ENCODE measurements at places on chromosomes 11 and 22. TPM values are rescaled to one million over a fixed set of nuclear protein-coding genes. Genes with fewer than 3 reads are reported as not detected.

NRIP3 gene
- 24.9 TPM for total RNA-seq

DNAJB13 gene
- total RNA-seq = not detected

MPPED1 gene
- 526 TPM for total RNA-seq

PLXNB2 gene
- 44.4 TPM for total RNA-seq

MAP4K2 gene
- total RNA-seq = 7.3 TPM

OTOG gene
- under 0.01 TPM for total RNA-seq

TRMT2A gene
- total RNA-seq = 28.9 TPM

MAJIN gene
- not detected for total RNA-seq

SYT8 gene
- not detected for total RNA-seq

PNPLA5 gene
- under 0.01 TPM for total RNA-seq

FAM227A gene
- 4.9 TPM for total RNA-seq

TMEM45B gene
- total RNA-seq = 0.41 TPM

TBX1 gene
- total RNA-seq = not detected

OR8D1 gene
- not detected for total RNA-seq

SCO2 gene
- 0.82 TPM for total RNA-seq

RPUSD4 gene
- total RNA-seq = 36.3 TPM

BTG4 gene
- total RNA-seq = not detected

KCTD14 gene
- 0.82 TPM for total RNA-seq

NEFH gene
- total RNA-seq = 0.41 TPM

NR1H3 gene
- total RNA-seq = 8.2 TPM

GAB4 gene
- total RNA-seq = not detected

OR51B2 gene
- 0.41 TPM for total RNA-seq

KRTAP5-10 gene
- total RNA-seq = not detected

C11orf97 gene
- not detected for total RNA-seq

LIN7C gene
- 342 TPM for total RNA-seq

RFPL2 gene
- total RNA-seq = 1.2 TPM

PGA5 gene
- total RNA-seq = 0.82 TPM

AP2A2 gene
- 34.6 TPM for total RNA-seq

SMC1B gene
- not detected for total RNA-seq

ALDH3B2 gene
- total RNA-seq = not detected
